ENCODE measurements at places on chromosomes 16 and 17.

GRCh38 chr17:75301502-75302206 lies 12.4 kb upstream of the SLC25A19 start:
- DNase-seq = no peak

GRCh38 chr17:44177640-44178039 lies 7.1 kb downstream of the ASB16 start:
- DNase-seq = no peak

- DNase-seq = peak; percentile 77
These were observed 91.8 kb downstream of the YPEL2 start for GRCh38 chr17:59423137-59423724.

DNA sequence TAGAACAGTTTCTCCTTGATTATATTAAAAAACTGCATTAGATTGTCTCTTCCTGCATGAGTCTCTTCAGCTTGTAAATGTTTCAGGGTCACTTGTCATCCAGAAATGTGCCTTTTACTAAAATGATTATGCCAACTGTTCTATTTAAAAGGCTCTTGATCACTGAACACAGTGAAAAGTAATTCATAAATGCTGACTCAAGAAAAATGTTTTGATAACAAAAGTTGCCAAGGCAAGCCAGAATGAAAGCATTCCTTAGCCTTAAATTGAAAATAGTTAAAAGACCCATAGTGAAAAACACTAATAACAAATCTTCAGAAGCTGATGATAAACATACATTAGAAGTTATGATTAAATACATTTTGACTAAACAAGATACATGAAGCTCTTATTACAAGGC lies 356.0 kb upstream of the KIF2B start:
- DNase-seq = no peak

DNA sequence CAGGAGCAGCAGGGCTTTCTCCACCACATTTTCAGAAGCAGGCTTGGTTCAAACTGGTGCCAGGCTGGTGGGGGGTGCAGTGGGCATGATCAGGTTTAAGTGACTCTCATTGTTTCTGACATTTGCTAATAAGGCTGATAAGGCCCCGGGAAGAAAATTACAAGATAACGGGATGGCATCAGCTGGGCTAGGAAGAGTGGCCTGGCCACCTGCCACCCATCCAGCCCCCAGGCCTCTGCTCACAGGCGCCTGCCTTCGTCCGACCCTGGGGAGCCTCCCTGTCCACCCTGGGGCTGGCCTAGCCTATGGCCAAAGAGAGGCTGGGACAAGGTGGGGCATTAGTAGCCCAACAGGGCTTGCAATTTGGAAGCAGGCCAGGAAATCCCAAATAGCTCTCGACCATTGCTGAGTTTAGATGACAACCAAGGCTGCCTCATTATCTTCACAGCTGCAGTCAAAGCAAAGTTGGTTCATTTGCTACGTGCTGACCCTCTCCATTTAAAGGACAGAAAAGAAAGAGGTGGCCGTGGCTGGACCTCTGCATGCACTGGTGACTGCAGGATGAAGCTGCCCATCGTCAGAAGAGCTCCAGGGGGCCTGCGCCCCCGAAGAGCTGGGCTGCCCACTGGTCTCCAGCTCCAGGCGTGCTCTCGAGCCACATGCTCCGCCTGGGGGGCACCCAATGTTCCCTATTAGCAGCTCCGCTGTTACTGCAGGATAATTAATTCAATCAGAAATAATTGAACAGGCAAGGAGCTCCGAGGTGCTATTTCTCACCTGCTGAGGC lies 44.9 kb downstream of the PEMT start:
- no peak for DNase-seq

- DNase-seq = peak; percentile 11
These were observed 451.1 kb downstream of the HS3ST3B1 start for GRCh38 chr17:14752011-14752410.

GRCh38 chr17:4908301-4908700 lies 5.4 kb upstream of the CHRNE start:
- DNase-seq = peak; percentile 59

- DNase-seq = no peak
These were observed 91.4 kb upstream of the DYNLRB2 start for GRCh38 chr16:80449392-80449791.

DNA sequence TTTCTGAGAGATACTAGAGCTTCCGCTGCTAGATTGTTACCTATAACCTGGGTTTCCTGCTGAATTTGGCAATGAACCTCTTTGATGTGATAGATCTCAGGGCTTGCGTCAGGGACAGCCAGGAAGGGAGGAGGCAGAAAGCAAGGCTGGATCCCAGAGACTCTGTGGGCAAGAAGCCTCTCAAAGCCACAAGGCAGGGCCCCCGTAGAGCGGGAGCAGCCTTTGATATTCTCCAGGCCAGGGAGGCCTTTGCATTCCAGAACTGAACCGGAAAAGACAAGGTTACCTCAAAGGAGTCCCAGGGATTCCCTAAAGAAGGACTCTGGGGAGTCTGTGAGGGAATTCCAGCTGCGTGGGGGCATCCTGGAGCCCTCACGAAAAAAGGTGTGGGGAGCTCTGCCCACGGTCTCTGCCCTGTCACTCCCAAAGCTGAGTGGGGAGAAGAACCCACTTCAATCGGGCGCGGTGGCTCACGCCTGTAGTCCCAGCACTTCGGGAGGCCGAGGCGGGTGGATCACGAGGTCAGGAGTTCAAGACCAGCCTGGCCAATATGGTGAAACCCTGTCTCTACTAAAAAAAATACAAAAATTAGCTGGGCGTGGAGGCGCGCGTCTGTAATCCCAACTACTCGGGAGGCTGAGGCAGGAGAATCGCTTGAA lies 14.3 kb upstream of the SCIMP start:
- DNase-seq = no peak

DNA sequence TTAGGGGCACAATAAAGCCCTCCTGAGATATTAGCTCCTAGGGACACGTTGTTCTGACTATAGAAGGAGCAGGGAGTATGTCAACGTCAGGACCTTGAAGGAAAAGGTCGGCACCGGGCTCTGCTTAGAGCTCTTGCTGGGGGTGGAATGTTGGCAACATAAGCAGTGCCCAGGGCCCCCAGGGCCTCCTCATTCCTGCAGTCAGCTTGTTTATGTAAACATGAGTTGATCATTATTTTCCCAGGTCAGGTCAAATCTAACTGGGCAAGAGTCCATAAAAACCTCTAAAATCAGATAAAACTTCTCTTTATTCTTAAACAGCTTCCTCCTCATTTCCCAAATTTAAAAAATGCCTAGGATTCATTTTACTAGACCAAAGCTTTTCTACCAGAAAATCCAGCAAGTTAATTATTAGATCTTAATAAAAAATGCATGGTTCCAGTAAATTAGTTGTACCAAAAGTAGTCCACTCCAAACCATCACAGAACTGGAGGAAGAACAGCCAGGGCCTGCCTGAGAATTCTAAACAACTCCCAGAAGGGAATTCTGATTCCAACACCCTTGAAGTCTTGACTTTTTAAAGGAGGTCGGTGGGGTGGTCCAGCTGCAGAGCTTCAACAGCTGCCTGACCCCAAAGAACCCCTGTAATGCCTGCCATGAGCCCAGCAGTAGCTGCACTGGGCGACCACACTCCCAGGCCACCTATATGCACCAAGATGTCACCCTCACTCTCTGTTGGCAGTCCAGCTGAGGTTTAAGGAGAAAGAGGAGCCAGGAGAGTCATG lies 54.3 kb downstream of the AMFR start:
- DNase-seq = peak; percentile 69

DNA sequence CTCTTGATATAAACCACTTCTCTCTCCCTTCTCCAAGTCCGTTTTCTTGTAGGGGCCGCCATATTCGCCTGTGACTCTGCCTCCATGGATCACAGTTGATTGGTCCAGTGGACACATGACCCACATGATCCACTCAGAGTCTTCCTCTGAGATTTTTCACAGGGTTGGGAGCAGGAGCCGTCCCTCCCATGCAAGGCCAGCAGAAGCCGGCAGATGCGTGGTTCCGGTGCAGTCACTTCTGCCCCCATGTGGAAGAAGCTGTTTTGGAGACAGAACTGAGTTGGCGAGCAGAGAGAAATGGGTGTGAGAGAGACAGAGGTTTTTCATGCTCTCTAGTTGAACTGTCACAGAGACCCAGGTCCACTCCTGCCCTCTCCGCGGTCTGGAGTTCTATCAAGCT lies 83.3 kb downstream of the C16orf95 start:
- peak; percentile 48 for DNase-seq

DNA sequence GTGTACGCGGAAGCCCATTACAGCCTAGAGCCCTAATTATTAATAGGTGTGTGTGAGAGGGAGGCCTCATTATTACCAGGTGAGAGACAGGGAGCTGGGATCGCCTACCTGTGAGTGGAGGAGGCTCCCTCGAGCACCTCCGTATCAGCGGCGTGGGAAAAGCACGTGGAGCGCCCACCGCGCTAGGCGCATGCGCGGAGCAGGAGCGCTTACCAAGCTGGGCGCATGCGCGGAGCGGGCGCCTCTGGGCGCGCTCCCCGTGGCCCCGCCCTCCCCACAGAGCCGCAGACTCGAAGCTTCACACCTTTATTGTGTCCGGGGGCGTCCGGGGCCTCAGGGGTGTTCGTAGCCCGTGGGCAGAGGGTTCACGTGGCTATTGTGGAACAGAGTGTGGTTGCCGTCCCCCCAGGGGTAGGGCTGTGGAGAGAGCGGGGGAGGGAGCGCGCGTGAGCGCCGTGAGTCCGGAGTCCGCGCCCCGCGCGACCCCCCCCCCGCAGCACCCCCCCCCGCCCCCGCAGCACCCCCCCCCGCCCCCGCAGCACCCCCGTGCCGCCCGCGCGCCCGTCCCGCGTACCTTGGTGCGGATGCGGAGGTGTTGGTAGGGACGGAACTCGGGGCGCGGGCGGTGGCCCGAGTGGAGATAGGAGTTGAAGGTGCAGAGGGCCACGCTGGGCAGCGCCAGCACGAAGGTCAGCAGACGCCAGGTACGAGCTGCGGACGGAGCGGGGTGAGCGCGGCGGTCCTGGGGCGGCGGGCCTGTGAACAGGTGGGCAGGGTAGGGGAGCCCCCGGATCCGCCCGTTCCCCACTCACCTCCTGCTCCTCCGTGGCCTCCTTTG lies 500 bp downstream of the COX6A2 start:
- DNase-seq = no peak

DNA sequence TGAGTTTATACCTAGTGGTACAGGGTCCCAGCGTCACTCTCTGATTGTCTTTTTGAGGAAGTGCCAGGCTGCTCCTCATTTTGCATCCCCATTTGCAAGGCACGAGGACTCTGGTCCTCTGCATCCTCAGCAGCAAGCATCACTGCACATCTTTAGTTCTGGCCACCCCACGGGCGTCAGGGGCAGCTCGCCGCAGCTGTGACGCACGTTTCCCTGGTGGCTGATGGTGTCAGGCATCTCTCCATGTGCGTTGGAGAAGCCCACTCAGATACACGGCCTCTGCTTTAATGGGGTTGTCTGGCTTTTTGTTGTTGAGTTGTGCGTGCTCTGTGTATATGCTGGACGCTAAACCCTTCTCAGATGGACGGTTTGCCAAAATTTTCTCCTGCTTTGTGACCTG lies 45.2 kb upstream of the ZNF469 start:
- no peak for DNase-seq

GRCh38 chr17:7997186-7997585 lies 5.2 kb upstream of the GUCY2D start:
- DNase-seq = peak; percentile 55

GRCh38 chr17:22304667-22305303 lies 612.5 kb downstream of the KCNJ18 start:
- DNase-seq = no peak

DNA sequence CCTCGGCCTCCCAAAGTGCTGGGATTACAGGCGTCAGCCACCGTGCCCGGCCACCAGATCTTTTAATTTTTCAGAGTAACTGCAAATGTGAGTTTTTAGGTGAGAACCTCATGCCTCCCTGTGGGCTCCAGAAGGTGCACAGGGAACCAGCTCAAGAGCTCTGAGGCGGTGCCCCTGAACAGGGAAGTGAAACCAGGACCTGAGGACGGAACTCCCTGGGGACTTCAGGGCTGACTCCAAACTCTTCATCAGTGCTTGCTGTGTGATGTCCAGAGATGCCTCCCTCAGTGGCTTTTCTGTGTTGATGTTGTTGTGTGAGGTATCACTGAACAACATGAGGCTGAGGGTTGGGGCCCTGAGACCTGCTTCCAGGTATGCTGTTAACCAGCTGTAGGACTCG lies 23.8 kb downstream of the SLC12A3 start:
- no peak for DNase-seq

- peak; percentile 71 for DNase-seq
These were observed 367 bp downstream of the MGRN1 start for GRCh38 chr16:4624827-4625559.

DNA sequence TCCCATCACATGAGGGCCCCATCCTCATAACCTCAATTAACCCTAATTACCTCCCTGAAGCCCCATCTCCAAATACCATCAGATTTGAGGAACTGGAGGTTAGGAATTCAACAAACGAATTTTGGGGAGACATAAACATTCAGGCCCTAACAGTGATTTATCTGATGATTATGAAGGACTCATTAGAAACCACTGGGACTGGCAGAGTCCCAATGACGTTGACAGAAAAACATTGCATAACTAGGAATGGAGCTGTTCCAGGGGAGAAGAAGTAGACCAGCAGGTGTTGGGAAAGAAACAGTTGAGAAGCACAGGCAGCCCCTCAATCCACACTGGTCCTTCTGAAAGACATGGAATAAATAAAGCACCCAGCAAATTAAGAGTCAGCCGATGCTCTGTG lies 282.0 kb downstream of the MAP2K4 start:
- no peak for DNase-seq

DNA sequence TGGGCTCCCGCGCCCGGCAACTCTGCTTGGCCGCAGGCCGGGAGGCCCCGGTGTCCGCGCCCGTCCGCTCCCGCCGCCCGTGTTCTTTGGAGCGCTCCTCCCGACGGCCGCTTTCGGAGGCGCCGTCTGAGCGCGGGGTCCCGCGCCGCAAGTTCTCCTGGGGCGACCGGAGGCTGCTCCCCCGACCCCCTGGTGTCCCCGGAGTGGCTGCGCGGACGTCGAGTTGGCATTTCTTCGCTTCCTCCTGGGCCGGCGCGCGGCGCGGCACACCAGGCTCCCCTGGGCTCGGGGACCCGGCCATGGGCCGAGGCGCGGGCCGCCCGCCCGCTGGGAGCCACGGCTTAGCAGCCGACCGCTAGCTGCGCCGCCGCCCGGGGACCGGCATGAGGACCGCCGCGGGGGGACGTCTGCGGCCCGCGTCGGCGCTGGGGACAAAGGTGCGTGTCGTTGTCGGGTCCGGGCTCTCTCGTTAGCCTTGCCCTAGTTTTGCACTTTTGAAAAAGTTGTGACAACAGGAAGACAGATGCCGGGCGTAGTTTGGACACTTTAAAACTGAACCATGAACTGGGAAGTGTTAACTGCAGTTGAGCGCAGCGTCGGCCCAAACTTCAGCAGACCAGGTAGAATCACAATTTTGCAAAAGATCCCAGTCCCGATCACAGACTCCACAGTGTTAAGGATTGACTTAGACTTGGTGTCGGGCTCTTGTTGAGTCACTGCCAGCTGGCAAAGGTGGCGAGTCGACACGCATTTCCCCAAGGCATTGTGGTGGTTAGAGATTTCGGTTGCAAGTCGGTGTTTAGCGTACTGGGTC lies 700 bp downstream of the UBN1 start:
- DNase-seq = peak; percentile 74

DNA sequence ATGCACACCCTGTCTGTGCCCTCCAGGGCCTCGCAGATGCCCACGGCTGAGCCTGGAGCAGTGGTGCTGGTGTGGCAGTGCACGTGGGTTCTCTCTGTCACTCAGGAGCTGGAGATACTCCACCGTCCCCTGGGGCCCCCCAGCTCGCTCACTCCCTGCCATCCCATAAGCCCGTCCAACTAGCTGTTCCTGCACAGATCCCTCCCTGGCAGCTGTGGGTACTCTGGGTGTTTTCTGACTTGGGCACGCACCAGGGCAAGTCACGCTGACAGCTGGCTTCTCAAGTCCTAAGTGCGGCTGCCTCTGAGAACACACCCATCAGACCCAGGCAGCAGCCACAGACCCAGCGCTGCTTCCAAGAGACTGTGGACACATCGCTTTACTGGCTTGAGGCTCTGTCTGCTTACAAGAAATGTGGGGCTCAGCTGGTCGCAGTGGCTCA lies 25.4 kb upstream of the ITGB4 start:
- no peak for DNase-seq
